Activated T-cell treated with anti-CD3 and anti-CD28 coated beads, Interleukin-2, amount 50 U/mL, for 72 hours (primary cell): ENCODE measurements at places on chromosomes 7 and 10. TPM values are rescaled to one million over a fixed set of nuclear protein-coding genes. Genes with fewer than 3 reads are reported as not detected.

The BTBD16 gene
- not detected for total RNA-seq

The TBX20 gene
- 0.16 TPM for total RNA-seq

The FAM25G gene
- not detected for total RNA-seq

The HTR7 gene
- 0.10 TPM for total RNA-seq

The RAPGEF5 gene
- 0.72 TPM for total RNA-seq

The TAS2R5 gene
- total RNA-seq: 2.3 TPM
